Central memory CD8-positive, alpha-beta T cell (primary cell): ENCODE measurements at places on chromosomes 11 and 22.

GRCh38 chr11:12235553-12235946 lies 125.2 kb downstream of the MICAL2 start:
- H3K27me3 ChIP-seq: no peaks in the 10 kb centered on the region
- DNase-seq: no peak
- H3K4me1 ChIP-seq: peaks cover 32% of the 10 kb centered on the region
- peak overlapping the region; percentile 66 for H3K4me3 ChIP-seq
- peak overlapping the region; percentile 97 for H3K27ac ChIP-seq

DNA sequence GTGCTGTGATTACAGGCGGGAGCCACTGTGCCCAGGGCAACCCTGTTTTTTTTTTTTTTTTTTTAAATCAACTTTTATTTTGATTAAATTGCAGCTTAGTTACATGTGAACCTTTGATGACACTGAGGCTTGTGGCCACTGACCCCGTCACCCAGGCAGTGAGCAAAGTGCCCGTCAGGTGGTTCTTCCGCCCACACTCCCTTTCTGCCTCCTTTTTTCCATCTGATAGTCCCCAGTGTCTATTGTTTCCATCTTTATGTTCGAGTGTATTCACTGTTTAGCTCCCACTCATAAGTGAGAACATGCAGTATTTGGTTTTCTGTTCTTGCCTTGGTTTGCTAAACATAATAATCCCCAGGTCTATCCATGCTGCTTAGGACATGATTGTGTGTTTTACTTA lies 110.9 kb upstream of the GRK3 start:
- peak overlapping the region; percentile 25 for H3K27ac ChIP-seq
- peaks cover 48% of the 10 kb centered on the region for H3K4me1 ChIP-seq
- H3K4me3 ChIP-seq: no peak overlapping the region
- no peak for DNase-seq

- H3K4me3 ChIP-seq: no peak overlapping the region
- DNase-seq: no peak
- H3K27me3 ChIP-seq: peaks cover 42% of the 10 kb centered on the region
- no peaks in the 10 kb centered on the region for H3K4me1 ChIP-seq
These were observed 37.7 kb upstream of the MMP12 start for GRCh38 chr11:102912482-102912830.

DNA sequence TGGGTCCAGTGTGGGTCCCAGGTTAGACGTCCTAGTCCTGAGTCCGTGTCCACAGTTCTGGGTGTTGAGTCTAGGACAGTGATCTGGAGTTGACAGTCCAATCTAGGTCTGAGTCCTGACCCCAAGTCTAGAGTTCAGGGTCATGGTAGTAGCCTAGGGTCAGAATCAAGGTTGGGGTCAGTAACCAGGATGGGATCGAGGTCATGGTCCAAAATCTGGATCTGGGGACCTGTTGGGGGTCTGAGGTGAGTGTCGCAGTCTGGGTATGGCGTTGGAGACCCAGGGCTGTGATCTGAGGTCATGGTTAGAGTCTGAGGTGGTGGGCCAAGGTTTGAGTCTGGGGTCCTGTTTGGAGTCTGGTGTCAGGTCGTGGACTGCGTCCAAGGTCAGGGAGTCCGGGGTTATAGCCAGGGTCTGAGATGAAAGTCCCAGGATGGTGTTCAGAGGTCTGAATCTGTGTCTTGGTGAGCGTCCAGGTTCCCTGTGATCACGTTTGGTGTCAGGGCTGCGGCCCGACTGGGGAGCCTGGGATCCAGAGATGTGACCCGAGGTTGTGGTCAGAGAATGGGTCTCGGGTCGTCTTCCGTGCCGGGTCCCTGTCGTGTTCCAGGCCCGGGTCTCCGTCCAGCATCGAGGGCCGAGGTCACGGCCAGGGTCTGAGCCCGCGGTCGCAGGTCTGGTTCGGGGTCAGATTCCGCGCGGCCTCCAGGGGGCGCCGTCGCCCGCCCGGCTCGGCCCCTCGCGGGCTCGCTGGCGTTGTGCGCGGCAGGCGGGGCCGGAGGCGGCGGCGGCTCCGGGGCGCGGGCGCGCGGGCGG lies 432 bp upstream of the GRK2 start:
- peak; percentile 62 for DNase-seq
- peaks cover 66% of the 10 kb centered on the region for H3K4me1 ChIP-seq
- peak overlapping the region; percentile 58 for H3K27ac ChIP-seq
- H3K27me3 ChIP-seq: no peaks in the 10 kb centered on the region
- peaks cover 43% of the 10 kb centered on the region for H3K36me3 ChIP-seq
- H3K4me3 ChIP-seq: peak overlapping the region; percentile 99

- H3K36me3 ChIP-seq: peaks cover 2% of the 10 kb centered on the region
- no peaks in the 10 kb centered on the region for H3K27me3 ChIP-seq
- no peak overlapping the region for H3K27ac ChIP-seq
- H3K4me3 ChIP-seq: no peak overlapping the region
These were observed 197.9 kb downstream of the NTM start for GRCh38 chr11:131568318-131568717.
